Activated CD4-positive, alpha-beta T cell treated with anti-CD3 and anti-CD28 coated beads for 1 hour (primary cell): ENCODE measurements at places on chromosomes 13 and 19.

GRCh38 chr19:42097461-42097860 lies 21.5 kb downstream of the ZNF574 start:
- DNase-seq: no peak

- DNase-seq: no peak
These were observed 1444.1 kb downstream of the SLITRK5 start for GRCh38 chr13:89115307-89115706.

GRCh38 chr19:21604351-21604926 lies 99.0 kb downstream of the ZNF429 start:
- no peak for DNase-seq

- DNase-seq: no peak
These were observed 900 bp downstream of the KBTBD7 start for GRCh38 chr13:41193469-41193868.

- DNase-seq: no peak
These were observed 384.5 kb upstream of the GPC6 start for GRCh38 chr13:92842145-92842544.

GRCh38 chr13:104314321-104314720 lies 1248.1 kb upstream of the SLC10A2 start:
- DNase-seq: no peak
